ENCODE measurements at places on chromosomes 1 and 21. TPM values are rescaled to one million over a fixed set of nuclear protein-coding genes. Genes with fewer than 3 reads are reported as not detected.

CHODL gene
- not detected for total RNA-seq

IFI44L gene
- total RNA-seq: not detected

RAVER2 gene
- 2.4 TPM for total RNA-seq

RORC gene
- total RNA-seq: not detected

UCHL5 gene
- total RNA-seq: 24.1 TPM

SLC6A17 gene
- 5.0 TPM for total RNA-seq

SH2D1B gene
- 0.12 TPM for total RNA-seq

TTC3 gene
- total RNA-seq: 44.6 TPM

S100B gene
- not detected for total RNA-seq

VWA5B1 gene
- not detected for total RNA-seq

SPATA21 gene
- not detected for total RNA-seq

S1PR1 gene
- total RNA-seq: not detected

AMIGO1 gene
- 1.1 TPM for total RNA-seq

HAO2 gene
- total RNA-seq: not detected

VWA1 gene
- 16.5 TPM for total RNA-seq

CACNA1E gene
- not detected for total RNA-seq

MYBPHL gene
- not detected for total RNA-seq

KRTAP23-1 gene
- not detected for total RNA-seq

TMCO2 gene
- total RNA-seq: not detected

COL24A1 gene
- not detected for total RNA-seq

WNT9A gene
- total RNA-seq: 8.2 TPM

NPHS2 gene
- total RNA-seq: not detected

TNFRSF18 gene
- total RNA-seq: not detected

NCAM2 gene
- total RNA-seq: not detected

HES2 gene
- 4.7 TPM for total RNA-seq

SPRR1B gene
- total RNA-seq: not detected

PPFIA4 gene
- 0.38 TPM for total RNA-seq

ADGRL4 gene
- total RNA-seq: not detected

IL22RA1 gene
- 5.0 TPM for total RNA-seq

FYB2 gene
- not detected for total RNA-seq

GJA9 gene
- total RNA-seq: not detected

GNAT2 gene
- total RNA-seq: not detected

AMY2A gene
- not detected for total RNA-seq

COL18A1 gene
- total RNA-seq: 123 TPM

LCE1E gene
- total RNA-seq: not detected

PLPPR4 gene
- not detected for total RNA-seq

TEX38 gene
- not detected for total RNA-seq

NUP210L gene
- total RNA-seq: not detected

CNR2 gene
- not detected for total RNA-seq

KMO gene
- 0.90 TPM for total RNA-seq

TFAP2E gene
- total RNA-seq: 0.55 TPM

ADPRS gene
- total RNA-seq: 21.0 TPM

SOD1 gene
- total RNA-seq: 454 TPM

S100A7A gene
- total RNA-seq: not detected

HENMT1 gene
- total RNA-seq: 5.0 TPM

NCMAP gene
- total RNA-seq: not detected

MPZL1 gene
- 123 TPM for total RNA-seq

HORMAD1 gene
- 8.1 TPM for total RNA-seq

Data from A549 treated with RU486 at 1 μM for 4 hours (cell line).